ENCODE measurements at places on chromosomes 6 and 20. TPM values are rescaled to one million over a fixed set of nuclear protein-coding genes. Genes with fewer than 3 reads are reported as not detected.

RSPH4A gene
- not detected for total RNA-seq

PTCRA gene
- total RNA-seq = not detected

SIRPD gene
- total RNA-seq = not detected

COL9A3 gene
- total RNA-seq = 3.0 TPM

PDE10A gene
- total RNA-seq = 0.34 TPM

MYLIP gene
- total RNA-seq = 0.74 TPM

SPATA25 gene
- 0.15 TPM for total RNA-seq

KIFC1 gene
- total RNA-seq = 75.8 TPM

NMBR gene
- total RNA-seq = 0.15 TPM

FNDC1 gene
- total RNA-seq = 0.17 TPM

Measured in bronchus fibroblast of lung (primary cell).